ENCODE measurements at places on chromosomes 2 and 18.

DNA sequence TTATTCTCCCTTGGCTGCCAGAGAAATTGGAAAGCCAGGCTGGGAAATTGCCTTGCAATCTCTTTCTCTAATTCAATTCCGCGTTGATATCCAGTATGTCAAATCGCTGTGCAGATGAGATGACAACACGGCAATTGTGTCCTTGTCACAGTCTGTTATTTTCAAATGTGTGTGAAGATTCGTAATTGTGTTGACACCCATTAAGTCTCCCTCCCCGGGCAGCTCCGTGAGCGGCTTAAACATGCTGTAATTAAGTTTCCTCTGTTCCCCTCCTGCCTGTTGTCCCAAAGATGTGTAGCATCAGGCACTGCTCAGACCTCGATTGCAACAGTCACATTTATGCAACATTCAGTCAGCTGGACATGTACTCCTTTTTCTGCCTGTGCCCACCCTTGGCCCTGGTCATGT, 209.5 kb downstream of the LPIN1 start:
- no peak for DNase-seq

DNA sequence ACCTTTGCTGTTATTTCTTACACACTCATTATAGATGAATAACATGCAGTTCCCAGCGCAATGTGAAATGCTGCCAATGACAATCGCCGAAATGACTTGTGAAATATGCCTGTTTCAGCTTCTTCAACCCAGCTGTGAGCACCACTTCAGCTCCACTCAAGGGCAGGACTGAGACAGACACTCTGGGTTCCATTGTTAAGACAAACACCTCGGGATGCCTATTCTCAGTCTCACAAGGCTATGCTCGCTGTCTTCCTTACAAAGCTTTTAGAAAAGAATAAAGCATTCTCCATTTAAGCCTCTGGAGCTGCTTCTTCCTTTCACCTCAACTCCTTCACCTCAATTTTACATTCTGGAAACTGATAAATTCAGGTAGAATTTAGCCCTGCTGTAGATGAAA, 4.2 kb downstream of the CBLN2 start:
- no peak for DNase-seq

DNA sequence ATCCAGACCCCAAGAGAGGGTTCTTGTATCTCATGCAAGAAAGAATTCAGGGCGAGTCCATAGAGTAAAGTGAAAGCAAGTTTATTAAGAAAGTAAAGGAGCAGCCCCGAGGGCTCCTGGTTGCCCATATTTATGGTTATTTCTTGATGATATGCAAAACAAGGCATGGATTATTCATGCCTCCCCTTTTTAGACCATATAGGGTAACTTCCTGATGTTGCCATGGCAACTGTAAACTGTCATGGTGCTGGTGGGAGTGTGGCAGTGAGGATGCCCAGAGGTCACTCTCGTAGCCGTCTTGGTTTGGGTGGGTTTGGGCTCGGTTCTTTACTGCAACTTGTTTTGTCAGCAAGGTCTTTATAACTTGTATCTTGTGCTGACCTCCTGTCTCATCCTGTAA, 750.2 kb upstream of the FANCL start:
- DNase-seq: no peak

GRCh38 chr2:352696-353095, 64.8 kb upstream of the ALKAL2 start:
- no peak for DNase-seq
